ENCODE measurements at places on chromosomes 1 and 21.
A peak's percentile ranks its signal among the peaks of the same experiment; 100 is the strongest.

DNA sequence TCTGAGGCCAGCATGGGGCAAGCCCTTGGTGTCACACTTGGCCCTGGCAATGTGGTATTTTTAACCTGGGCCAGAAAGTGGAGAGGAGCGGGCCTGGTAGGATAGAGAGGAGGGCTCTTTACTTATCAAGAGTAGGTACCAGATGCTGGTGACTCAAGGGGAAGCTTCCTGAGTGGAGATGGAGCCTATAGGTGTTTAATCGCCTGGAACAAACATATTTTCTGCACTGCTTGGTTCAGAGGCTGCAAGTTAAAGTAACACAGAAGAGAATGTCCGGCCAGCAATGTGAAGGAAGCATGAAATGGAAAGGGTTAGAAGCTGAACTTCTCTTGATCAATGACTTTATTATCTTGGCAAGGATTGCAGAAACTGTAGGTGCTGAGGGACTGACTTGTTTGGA, 74.3 kb downstream of the DDR2 start:
- DNase-seq: no peak

- DNase-seq: no peak
Measured at GRCh38 chr1:8116894-8117264, 90.8 kb upstream of the ERRFI1 start.

DNA sequence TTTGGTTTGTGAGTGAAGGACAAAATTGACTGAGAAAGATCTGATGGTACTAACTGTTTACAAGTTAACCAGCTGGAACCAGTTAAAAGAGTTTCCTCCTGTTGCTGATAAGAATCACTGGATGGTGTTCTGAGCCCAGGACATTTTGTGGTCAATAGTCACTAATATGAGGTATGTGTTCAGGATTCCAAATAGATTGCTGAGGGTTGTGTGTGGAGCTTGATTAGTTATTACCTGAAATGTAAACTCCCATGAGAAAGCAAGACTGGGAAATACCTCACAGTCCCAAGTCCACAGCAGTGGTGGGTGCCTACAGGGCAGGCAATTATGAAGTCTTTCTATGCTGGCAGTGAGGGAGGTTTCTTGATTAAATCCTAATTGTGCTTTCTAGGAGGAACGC, 164.6 kb downstream of the DNM3 start:
- DNase-seq: no peak

- no peak for DNase-seq
Measured at GRCh38 chr1:58788259-58788658, 4.4 kb upstream of the JUN start.

DNA sequence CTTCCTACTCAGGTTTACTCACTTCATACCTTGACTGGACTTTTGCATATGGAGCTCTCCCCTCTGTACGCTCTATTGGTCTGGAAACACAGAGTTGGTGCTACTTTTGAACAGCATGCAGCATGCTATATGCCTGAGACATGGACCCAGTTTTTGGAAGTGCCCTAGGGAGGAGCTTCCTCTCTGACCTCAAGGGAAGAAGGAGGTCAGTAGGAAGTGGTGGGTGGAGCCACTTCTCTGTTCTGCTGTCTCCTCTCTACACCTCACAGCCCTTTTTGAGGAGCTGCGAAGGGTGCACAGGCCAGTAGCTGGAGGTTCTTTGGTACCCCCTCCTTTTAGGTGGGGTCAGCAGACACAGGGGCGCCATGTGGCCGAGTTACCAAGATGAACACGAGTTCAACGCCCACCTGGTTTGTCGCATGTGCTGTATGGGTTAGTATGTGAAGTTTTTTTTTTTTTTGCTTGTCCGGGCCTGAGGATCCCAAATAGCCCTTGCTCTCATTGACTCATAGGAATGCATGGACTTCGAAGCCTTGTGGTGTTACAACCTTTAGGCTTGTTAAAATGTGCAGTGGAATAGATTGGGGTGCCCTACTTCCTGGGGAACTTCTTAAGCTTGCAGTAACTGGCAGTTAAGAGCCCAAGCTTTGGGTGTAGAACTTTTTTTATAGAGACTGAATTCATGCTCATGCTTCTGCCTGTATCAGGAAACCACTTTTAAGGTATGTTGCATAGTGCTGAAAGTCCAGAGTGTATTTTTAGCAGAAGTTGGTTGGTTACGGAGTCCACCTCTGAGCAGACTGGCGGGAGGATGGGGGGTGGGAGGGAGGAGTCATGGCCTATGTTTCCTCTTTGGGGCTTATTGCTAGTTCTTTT, 10.7 kb downstream of the MACF1 start:
- peak; percentile 41 for DNase-seq

GRCh38 chr1:190832511-190832910, 354.8 kb upstream of the BRINP3 start:
- DNase-seq: no peak

DNA sequence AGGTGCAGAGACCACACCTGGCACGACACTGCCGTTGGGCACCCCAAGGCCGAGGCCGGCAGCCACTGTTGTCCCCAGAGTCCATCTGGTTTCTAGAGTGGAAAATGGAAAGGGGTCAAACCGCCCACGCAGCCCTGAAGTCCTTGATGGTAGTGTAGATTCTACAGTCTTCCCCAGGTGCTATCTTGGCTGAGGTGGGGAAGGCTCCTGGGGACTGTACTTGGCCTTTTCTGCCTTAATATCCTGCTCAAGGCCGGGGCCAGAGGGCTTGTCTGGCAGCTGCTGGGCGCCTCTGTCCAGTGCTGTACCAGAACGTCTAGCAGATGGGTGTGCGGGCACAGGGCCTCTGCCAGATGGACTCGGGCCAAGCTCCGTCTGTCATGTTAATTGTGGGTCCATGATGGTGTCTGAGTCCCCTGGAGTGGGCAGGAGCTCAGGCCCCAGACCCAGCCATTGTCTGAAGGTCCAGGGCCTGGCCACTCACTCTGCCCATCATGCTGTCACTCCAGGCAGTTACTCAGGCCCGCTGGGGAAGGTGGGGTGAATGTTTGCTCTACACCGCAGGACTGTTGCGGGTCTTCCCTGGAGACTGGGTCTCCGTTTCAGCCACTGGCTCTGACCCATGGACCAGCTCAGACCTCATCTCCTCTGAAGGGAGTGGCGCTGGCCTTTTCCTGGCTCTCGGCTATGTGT, 161.9 kb upstream of the COL6A1 start:
- no peak for DNase-seq

DNA sequence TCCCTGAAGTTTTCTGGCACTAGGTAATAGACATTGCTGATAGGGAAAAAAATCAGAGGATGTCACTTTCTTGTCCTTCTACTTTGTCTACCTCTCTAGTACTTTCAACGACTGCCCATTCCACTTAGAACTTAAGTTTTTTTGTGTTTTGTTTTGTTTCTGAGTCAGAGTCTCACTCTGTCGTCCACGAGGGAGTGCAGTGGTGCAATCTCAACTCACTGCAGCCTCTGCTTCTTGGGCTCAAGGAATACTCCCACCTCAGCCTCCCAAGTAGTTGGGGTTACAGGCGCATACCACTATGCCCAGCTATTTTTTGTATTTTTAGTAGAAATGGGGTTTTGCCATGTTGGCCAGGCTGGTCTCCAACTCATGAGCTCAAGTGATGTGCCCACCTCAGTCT, 79.2 kb downstream of the SGIP1 start:
- no peak for DNase-seq

GRCh38 chr1:81183051-81183450, 617.7 kb upstream of the ADGRL2 start:
- DNase-seq: no peak

GRCh38 chr1:164611754-164612642, 53.0 kb downstream of the PBX1 start:
- DNase-seq: no peak

GRCh38 chr1:96370757-96371156, 350.8 kb upstream of the PTBP2 start:
- no peak for DNase-seq

GRCh38 chr1:202203238-202204039, 9.8 kb downstream of the LGR6 start:
- no peak for DNase-seq

DNA sequence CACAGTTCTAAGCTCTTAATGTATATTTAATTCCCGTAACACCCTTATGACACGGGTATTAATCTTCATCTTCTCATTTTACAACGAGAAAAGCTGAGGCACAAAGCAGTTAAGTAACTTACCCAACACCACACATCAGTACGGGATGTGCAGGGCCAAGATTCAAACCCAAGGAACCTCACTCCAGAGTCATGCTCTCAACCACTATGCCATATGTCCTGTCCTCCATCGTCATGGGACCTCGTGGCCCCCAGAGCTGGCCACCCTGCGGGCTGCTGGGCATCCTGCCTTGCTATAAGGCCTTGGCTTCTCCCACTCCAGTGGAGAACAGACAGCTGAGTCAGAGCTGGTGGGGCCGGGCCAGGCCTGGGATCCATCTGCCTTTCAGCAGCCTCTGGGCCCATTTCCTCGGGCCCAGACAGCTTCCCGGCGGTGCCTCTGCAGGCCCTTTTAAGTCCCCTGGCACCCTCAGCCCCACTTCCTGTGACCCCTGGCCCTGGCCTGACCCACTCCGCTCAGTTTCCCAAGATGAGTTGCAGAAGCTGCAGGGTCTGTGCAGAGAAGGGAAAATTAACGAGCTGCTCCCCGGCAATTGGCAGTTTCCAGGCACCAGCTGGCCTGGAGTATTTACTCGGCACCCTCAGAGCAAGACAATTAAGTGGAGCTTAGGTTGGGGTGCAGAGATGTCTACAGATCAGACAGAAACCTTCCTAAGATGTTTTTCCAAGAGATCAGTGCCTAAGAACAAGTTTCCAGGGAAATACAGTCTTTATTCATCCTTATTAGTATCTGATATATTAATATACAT, 98.2 kb downstream of the EPHB2 start:
- DNase-seq: no peak

- DNase-seq: no peak
Measured at GRCh38 chr1:49225464-49225863, 448.8 kb upstream of the BEND5 start.

DNA sequence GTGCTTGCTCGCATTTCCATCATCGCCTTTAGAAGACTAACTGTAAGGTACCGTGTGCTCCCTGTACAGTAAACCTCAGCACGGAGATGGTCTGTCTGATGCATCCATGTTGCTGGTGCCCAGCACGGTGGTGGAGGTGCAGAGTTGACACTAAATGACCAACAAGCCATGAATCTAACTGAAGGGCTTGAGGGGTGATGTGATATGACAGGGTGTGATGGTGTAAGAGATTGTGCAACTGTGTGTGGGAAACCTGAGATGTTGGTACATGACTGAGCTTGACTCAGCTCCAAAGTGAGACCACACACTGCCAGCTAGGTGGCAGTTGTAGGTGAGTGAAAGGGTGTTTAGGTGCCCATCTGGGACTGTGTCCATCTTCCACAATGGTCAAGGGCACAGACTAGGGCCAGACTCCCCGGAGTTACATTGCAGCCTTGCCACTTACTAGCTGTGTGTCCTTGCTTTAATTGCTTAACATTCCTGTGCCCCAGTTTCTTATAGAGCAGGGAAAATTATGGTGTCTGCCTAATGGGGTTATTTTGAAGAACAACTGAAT, 21.4 kb downstream of the SLC2A1 start:
- DNase-seq: no peak

DNA sequence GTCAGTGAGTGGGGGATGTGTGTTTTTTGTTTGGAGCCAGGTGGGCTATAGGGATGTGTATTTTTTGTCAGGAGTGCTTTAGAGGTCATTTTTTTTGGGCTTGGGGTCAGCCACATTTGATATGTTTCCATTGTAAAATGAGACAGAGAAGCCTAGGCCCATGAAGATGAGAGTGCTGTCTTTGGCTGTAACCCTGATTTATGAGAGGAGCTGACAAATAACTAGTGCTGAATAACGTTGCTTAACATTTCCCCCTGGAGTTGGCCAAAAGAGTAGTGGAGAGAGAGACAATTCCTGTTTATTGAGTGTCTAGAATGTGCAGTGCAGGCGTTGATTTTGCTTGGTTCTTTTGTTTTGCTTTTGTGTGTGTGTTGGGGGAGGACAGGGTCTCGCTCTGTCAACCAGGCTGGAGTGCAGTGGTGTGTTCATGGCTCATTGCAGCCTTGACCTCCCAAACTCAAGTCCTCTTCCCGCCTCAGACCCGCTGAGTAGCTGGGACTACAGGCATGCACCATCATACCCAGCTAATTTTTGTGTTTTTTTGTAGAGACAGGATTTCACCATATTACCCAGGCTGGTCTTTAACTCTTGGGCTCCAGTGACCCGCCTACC, 64.7 kb downstream of the S1PR1 start:
- no peak for DNase-seq

GRCh38 chr21:28358170-28358569, 634.5 kb downstream of the LTN1 start:
- no peak for DNase-seq

DNA sequence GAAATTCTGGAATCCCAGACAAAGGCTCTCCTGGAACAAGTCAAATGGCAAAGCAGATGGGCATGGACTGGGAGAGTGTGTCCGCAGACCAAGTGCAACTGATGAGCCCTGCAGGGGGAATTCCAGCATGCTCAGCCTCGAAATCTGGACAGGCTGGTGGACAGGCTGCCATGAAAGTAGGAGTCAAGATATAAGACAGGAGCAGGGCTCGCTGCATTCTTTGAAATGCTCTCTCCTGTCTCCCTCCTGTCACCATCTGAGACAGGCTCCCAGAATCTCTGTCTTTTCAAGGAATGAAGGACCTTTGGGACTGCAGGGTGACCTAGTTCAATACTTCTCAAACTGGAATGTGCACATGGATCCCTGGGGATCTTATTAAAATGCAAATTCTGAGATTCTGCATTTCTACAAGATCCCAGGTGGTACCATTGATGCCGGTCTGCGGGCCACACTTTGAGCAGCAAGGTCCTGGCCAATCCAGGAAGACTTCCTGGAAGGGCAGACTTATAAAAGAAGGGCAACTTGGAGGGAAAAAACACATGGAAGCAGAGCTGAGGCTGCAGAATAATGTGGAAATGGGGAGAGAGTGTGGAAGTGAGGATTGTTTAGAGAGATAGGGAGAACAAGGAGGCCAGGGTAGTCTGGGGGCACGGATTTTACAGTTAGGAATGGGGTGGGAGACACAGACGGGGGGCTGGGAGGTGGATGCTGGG, 29.8 kb downstream of the TNNT2 start:
- no peak for DNase-seq

DNA sequence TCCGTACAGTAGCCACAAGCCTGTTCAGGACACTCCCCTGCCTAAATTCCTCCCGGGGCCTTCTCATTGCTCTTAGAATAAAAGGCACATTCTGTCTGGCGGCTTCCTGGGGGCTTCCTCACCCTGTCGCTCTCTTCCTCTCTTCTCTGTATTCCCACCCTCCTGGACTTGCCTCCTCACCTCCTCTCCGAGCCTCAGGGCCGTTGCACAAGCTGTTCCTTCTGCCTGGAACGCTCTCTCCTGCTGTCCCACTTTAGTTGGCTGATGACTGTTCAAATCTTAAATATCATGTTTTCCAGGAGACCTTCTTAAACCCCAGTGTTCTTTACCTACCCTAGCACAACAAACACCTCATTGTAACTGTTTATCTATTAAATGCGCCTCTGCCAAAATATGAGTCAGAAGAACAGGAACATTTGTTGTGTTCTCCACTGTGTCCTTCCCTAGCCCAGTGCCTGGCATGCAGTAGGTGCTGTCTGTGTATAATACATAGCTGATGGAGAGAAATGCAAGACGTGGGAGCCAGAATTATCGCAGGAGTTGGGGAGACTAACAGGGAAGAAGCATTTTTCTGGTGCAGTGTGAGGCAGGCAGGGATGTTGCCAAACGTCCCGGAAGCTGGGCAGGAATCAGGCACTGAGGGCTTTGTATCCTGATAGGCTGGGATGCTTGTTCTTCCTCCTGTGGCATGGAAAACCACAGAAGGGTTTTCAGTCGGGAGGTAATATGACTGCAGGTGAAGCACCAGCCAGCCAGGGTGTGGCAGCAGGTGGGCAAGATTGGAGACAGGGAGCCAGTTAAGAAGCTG, 24.1 kb upstream of the THRAP3 start:
- DNase-seq: no peak
